Psoas muscle (tissue), 8 donors: ENCODE measurements at places on chromosomes 12 and 14. TPM values are rescaled to one million over a fixed set of nuclear protein-coding genes. Genes with fewer than 3 reads are reported as not detected.

ALDH1L2 gene
- 3.1 TPM for total RNA-seq

LTB4R gene
- total RNA-seq, result 2.1 TPM

SLC39A5 gene
- total RNA-seq, result not detected

GRCh38 chr14:34867199-34867598 lies 8.0 kb downstream of the BAZ1A start:
- no peak for DNase-seq

GRCh38 chr12:74286254-74286653 lies 251.4 kb upstream of the ATXN7L3B start:
- DNase-seq, result no peak

- DNase-seq, result peak; percentile 43
Measured at GRCh38 chr14:80202888-80203562, 8.3 kb downstream of the DIO2 start.
